Lung (tissue), 17 donors: ENCODE measurements at places on chromosomes 3 and 15. TPM values are rescaled to one million over a fixed set of nuclear protein-coding genes. Genes with fewer than 3 reads are reported as not detected.

Gene LEKR1
- 5.4 TPM for total RNA-seq

Gene TIGIT
- 0.67 TPM for total RNA-seq

Gene THRB
- total RNA-seq: 9.7 TPM

Gene LRRIQ4
- total RNA-seq: not detected

Gene PLSCR5
- not detected for total RNA-seq

GRCh38 chr3:24506966-24507775 lies 12.5 kb upstream of the THRB start:
- no peak for DNase-seq

GRCh38 chr3:155859859-155860258 lies 5.6 kb upstream of the SLC33A1 start:
- peak; percentile 28 for DNase-seq

DNA sequence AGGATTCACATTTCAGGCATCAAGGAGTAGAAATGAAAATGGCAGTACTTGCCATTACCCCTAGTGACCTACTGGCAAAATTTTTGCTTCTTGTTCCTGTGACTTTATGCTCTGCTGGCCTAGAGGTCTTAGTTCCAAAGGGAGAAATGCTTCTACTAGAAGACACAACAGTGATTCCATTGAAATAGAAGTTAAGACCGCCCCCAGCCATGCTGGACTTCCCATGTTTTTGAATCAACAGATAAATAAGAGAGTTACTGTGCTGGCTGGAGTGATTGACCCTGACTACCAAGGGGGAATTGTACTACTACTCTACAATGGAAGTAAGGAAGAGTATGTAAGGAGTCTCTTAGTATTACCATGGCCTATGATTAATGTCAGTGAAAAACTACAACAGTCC lies 196.2 kb upstream of the AZI2 start:
- DNase-seq: no peak

- no peak for DNase-seq
Measured at GRCh38 chr3:159158801-159159200, 356.9 kb downstream of the MFSD1 start.

DNA sequence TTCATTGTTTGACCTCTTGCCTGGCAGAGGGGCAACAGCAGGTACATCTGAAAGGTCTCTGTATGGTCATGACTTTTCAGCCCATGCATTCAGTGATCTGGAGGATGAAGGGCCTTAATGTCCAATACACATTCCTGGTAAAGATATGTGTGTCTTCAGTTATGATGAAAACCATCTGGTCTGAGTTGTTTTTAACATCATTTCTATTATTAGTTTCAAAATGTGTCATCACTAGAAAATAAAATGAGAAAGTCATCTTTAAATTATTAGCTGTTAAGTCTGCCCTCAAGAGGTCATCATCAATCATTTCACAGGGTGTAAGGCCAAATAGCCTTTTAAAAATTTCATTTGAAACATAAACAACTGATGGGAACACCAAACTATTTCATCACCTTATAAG lies 92.1 kb upstream of the PLSCR4 start:
- DNase-seq: peak; percentile 80

GRCh38 chr15:86041399-86041798 lies 38.3 kb upstream of the AGBL1 start:
- no peak for DNase-seq

DNA sequence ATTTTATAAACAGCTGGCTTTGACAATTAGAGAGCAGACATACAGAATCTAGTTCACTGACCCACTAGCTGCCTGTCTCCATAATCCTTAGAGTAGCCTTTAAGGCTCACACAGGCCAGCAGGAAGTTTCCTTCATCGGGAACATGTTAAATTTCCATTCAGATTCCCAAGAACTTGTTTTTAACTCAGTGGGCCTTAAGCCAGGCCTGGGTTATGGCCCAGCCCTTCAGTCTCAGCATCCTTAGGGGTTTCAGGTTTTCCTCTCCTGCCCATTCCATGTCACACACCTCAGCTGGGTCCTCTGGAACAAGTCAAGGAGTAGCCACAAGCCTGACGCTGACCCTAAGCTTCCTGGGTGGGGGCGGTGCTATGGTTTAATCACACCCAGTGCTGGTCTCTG lies 15.0 kb downstream of the CDAN1 start:
- no peak for DNase-seq

GRCh38 chr3:183845090-183845489 lies 19.7 kb upstream of the MAP6D1 start:
- no peak for DNase-seq

DNA sequence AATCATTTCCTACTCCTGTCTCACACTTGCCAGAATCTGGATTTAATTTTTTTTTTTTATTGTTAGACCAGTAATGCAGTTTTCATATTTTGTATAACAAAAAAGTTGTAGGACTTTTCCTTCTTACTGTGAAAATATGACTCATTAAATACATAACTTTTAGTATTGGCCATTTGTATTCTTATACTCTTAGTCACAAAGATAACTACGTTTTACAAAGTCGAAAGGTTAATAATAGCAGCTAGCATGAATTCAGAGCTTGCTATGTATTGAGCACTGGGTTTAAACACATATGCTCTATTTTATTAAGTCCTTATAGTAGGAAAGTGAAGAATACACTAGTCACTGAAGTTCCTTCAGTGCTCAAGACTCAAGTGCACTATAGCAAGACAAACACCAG lies 43.1 kb downstream of the LRRN1 start:
- DNase-seq: no peak

DNA sequence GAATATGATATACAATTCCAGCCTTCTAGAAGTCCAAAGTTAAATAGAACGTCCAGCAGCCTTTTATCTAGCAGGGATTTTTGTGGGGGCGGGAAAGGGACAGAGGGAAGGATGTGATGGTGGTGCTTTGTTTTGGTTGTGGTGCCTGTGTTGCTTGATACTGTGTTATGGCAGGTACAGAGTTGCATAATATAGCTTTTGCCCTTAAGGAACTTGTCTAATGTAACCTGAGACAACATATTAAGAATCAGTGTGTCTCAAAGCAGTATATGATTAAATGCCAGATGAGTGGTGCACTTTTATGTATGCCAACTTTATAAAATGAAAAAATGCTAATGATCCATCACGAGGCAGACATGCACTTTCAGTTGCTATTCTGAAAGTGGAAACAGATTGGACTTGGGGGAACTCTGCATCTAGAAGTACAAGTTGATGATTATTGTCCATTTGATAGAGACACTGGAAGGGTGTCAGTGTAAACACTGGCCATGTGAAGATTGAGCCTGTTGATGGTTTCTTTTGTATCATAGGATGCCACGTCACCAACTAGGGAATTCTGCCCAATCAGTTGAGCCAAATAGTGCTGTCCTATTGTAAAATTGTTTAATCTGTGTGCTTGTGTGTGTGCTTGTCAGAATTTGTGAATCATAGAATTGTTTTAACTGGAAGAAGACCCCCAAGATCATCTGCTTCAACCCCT lies 23.0 kb downstream of the NEO1 start:
- DNase-seq: no peak

- DNase-seq: no peak
Measured at GRCh38 chr3:126060613-126061145, 23.2 kb downstream of the SLC41A3 start.

- DNase-seq: peak; percentile 82
Measured at GRCh38 chr3:183490653-183491052, 62.2 kb upstream of the MCF2L2 start.
